ENCODE measurements at places on chromosomes 4 and X. TPM values are rescaled to one million over a fixed set of nuclear protein-coding genes. Genes with fewer than 3 reads are reported as not detected.
A peak's percentile ranks its signal among the peaks of the same experiment; 100 is the strongest.

DNA sequence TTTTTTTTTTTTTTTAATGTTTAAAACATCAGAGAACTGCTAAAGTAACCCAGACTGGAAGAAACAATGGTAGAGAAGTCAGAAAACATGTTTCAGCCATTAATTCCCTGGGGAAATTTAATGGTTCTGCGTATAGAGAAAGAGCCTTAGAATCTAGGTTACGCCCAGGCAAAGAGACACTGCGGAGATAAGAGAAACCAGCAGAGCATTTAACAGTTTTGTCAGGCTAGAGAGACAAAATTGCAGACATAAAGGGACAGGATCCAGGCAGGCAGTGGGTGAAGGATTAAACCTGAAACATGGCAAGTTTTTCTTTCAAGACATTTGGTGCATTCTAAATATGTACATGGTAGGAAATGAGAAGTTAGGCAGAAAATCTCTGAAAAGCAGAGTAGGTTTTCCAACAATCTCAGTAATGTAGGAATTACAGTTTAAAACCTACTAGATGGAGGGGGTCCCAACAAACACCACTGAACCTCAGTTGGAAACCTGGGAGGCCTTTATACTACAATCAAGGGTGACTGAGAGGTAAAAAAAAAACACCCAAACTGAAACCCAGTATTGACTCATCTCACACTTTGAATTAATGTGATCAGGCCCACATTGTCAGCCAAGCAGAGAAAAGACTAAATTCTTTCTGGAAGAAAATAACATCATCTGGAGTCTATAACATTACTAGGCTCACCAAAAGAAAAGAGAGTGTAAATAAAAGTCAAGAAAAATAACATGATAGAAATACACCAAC, 254.2 kb upstream of the NWD2 start:
- no peak for DNase-seq

DNA sequence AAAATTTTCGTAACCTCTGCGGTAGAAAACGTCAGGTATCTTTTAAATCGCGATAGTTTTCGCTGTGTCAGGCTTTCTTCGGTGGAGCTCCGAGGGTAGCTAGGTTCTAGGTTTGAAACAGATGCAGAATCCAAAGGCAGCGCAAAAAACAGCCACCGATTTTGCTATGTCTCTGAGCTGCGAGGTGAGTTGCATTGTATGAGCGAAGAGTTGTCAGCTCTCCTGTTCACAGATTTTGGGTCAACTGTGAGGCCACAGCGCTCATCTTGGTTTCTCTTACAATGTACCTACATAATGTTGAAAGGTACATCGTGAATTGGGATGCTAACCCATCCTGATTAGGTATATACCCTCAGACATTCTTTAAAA, 486 bp downstream of the CLCN3 start:
- DNase-seq, result peak; percentile 34

DNA sequence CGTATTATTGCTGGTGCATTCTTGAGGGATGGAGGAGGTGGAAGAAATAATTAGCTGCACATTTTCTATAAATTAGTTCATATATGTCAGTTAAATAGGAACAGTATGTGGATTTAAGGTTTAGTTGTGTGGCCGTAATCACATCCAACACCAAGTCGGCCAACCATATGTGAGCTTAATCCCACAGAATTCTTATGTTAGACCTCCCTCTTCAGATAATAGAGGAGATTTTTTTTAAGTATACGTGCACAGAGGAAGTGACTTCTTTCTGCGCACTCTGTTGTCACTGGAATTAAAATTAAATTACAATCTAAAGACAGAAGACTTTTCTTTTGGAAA, 2.1 kb downstream of the SEPTIN11 start:
- no peak for DNase-seq

GRCh38 chrX:71991164-71991563, 80.5 kb downstream of the NHSL2 start:
- DNase-seq, result no peak

GRCh38 chr4:61911313-61911756, 711.2 kb downstream of the ADGRL3 start:
- DNase-seq, result no peak

CPE gene
- total RNA-seq, result 136 TPM

GRCh38 chr4:4969298-4969697, 50.0 kb downstream of the CYTL1 start:
- DNase-seq, result peak; percentile 54

GRCh38 chr4:69060651-69061308, 35.5 kb upstream of the UGT2B7 start:
- no peak for DNase-seq
